ENCODE measurements at places on chromosomes 16 and 17.
A peak's percentile ranks its signal among the peaks of the same experiment; 100 is the strongest.

DNA sequence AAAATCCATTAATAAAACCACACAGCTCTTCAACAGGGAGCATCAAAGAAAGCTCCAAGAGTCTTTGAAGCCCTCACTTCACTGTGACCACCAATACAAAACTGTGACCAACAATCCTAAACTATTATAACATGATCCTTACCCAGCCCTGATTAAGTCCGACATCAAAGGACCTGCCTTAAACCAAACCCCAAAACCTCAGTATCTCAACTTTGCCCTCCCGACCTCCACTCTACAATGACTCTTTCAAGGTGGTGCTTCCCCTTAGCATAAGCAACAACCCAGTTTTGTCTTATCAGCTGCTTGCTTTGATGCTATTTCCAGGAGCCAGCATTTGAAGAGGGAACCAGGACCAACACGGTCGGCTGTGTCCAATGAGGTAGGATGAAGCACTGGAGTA, 8.5 kb upstream of the PRSS22 start:
- DNase-seq = no peak

GRCh38 chr17:80485846-80486245, 9.4 kb upstream of the NPTX1 start:
- DNase-seq = no peak

DNA sequence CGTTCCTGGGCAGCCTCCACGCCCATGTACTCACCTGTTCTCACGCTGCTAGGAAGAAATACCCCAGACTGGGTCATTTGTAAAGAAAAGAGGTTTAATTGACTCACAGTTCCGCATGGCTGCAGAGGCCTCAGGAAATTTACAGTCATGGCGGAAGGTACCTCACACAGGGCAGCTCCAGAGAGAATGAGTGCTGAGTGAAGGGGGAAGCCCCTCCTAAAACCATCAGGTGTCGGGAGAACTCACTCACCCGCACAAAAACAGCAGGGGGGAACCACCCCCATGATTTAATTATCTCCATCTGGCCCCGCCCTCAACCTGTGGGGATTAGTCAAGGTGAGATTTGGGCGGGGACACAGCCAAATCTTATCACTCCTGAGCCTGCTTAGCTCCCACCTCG, 18.2 kb downstream of the RAB40C start:
- no peak for DNase-seq

GRCh38 chr16:4049031-4049430, 67.2 kb downstream of the ADCY9 start:
- no peak for DNase-seq

- no peak for DNase-seq
Observed at GRCh38 chr16:57689762-57690558, 4.6 kb upstream of the DRC7 start.

GRCh38 chr17:44555099-44555498, 2.2 kb upstream of the FZD2 start:
- no peak for DNase-seq

GRCh38 chr16:65388592-65388991, 266.7 kb upstream of the CDH11 start:
- DNase-seq = no peak

DNA sequence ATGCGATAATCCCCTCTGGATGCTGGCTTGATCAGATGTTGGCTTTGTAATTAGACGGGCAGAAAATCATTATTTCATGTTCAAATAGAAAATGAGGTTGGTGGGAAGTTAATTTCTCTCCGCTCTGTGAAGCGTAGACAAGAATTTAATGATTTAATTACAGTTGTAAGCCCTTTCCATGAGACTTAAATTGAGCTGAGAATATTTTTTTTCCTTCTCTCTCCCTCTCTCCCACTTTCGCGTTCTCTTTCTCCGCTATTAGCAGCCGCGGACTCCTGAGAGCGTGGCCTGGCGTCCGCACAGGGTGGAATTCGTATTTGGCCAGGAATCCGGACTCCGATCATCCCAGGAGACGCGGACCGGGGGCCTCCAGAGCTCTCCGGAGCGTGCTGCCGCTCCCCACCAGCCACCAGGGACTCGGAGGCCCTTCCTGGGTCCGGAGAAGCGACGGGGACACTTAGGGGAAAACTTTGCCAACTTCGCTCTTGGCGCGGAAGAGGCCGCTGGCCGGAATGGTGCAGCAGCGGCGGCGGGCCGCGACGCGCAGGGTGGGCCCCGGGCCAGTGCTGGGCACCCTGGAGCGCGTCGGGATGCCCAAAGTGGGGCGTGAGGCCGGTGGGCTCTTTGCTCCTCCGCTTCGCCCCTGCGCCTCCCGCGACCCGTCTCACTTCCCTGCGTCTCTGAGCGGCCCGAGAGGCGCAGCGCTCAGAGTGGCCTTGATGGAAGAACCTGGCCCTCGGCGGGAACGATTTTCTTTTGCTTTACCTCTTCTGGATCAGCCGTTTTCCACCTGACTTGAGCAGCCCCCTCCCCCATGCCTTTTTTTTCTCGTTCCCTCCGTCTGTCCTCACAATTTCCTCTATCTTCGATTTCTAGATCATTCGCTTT, 3.6 kb upstream of the IRX3 start:
- no peak for DNase-seq

DNA sequence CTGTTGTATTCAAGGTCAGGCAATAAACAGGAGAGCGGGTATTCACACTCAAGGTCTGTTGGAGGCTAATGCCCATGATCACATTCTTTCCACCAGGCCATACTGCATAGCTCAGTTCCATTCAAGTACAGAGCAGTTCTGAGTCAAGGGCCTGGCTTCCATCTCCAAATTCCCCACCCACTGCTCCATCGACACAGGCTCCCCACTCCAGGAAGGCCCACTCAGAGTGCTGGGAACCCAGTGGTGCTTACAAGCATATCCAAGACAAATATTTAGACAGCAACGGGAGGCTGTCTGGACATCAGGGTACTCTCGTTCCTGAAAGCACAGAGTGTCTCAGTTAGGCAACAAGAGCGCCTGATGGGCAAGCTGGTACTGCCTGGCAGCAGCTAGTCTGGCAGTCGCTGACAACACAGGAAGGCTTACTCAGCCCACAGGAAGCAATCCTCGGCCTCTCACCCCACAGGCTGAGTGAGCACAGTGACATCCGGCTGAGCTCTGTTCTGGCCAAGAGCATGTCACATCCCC, 40.9 kb downstream of the RFFL start:
- peak; percentile 52 for DNase-seq

DNA sequence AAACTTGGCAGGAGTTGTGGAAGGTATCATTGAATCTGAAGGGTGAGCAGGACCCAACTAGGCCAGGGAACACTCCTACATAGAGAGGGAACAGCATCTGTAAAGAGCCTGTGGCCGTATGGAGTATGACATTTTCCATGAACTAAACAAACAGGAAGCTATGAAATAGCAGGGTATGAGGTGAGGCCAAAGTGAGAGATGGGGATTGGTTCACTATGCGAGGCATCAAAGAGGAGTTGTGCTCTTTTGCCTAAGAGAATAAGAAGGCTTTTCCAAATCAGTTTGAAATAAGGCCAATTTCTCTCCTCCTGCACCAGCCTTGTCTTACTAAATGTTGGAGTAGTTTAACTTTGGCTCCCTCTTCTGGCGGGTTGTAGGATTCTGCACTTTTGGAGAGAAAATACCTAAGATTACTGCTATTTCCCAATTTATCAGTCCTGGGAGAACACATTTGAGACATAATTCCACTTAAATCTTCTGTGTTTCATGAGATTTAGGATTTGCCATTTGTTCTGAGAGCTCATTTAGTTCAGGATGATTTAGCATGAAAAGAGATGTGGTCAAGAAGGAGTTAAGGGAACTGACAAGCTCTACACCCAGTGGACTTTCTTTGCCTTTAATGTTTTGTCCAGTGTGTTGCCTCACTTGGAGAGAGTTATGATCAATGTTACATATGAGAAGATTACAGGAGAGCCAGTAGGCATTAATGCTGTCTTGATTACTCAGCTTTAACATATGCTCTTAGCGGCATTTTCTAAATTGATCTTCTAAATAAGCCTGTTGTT, 55.4 kb downstream of the TNRC6C start:
- DNase-seq = no peak

Measured in stimulated activated CD4-positive, alpha-beta T cell treated with anti-CD3 and anti-CD28 coated beads, TNF-alpha, amount 100 ng/mL, for 1 hour (primary cell).